Kidney (tissue), 22 donors: ENCODE measurements at places on chromosomes 4 and X. TPM values are rescaled to one million over a fixed set of nuclear protein-coding genes. Genes with fewer than 3 reads are reported as not detected.

DNA sequence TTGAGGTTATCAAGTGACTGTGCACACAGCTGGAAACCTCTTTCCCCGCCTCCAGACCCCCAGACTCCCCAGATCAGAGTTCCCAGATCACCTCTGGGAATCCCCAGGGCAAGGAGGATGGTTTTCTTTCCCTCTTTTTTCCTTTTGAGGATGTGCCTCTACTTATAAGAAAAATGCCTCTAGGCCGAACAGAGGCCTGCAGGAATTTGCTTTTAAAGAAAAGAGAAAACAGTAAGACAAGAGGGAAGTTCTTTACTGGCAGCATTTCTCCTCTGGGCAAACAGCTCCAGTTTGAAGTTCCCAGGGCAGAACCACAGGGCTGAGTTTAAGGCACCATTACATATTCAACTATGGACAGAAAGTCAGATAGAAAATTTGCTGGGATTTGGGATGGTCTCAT, 837.9 kb upstream of the LCORL start:
- DNase-seq, result no peak

DNA sequence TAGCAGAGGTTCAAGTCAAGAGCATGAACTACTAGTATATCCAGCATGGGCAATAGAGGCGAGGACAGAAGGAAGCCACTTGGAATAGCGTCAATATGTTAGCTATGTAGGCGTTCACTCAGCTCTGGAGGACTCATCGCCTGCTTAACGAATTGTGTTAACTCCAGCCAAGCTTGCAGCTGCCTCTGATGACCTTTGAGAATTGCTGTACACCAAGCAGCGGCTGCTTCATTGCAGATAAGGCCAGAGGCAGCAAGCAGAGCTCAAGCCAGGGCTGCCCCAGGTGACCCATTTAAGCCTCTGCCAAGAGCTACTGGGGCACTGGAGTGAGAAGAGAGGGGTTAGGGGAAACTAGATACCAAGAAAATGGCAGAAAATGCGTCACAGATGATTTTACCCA, 160.2 kb upstream of the IGFBP7 start:
- DNase-seq, result peak; percentile 64

GRCh38 chrX:130304587-130305368, 34.9 kb upstream of the SLC25A14 start:
- DNase-seq, result no peak

Gene HTN1
- polyA plus RNA-seq, result not detected

DNA sequence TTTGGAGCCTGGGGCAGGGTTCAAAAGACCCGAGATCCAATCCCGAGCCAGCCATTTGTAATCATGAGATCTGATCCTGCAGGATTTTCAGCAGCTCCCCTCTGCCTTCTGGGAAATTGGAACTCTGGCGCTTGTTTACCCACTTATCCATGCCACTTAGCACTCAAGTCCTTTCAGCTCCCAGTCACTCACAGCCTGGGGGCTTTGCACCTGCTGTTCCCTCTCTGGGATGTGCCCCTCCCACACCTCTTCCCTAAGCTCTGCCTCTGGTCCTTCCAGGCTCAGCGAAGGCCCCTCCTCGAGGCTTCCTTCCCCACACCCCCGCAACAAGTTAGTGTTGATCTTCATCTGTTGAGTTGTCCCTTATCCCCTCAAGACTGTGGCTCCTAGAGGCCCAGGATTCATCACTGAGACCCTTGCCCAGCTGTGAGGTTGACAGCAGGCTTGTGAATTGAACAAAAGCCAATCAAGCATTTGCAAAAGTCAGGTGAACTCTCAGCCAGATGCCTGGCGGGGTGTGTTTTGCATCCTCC, 99.1 kb upstream of the AFAP1 start:
- DNase-seq, result no peak

DNA sequence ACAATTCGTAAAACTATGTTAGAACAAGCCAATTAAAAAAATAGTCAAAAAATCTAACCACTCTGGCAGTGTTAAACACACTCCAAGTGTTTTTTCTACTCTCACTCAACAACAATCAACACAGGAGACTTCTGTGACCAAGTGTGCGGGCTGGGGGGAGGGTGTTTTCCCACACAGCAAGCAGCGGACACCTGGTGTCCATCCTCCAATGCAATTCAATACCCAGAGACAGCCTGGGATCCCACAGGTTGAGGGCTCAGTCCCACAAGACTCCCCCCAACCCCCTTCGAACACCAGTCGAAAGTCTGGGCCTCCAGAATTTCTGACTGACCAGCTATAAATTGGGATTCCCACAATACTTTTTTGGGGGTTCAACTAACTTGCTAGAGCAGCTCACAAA, 8.3 kb upstream of the PIM2 start:
- no peak for DNase-seq
